ENCODE measurements at places on chromosomes 11 and 22.

GRCh38 chr11:35836205-35836604 lies 107.7 kb upstream of the LDLRAD3 start:
- DNase-seq: no peak

DNA sequence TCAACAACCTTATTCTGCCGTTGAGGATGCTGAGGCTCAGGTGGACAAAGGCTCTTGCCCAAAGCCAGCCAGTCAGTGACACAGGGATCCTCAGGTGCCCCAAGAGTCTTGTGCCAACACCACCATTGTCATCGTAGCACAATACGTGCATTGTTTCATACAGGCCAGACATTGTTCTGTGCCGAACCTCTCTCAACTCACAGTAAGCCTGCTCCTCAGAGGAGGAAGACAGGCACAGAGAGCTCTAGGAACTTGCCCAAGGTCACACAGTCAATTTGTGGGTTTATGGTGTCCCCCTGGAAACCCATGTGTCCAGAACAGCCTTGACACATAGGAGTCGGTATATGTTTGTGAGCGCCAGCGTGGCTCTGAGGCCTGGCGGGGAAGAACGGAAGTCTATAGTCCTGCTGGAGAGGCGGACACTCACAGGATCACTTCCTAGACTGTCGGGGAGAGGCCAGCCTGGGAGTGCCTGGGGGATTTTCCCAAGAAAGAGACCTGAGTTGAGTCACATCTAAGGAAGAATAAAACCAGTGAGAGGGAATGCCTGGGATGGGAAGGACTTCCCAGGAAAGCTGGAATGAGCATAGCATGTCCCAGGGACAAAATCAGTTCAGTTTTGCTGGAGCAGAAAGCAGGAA lies 20.2 kb downstream of the LIF start:
- DNase-seq: no peak

DNA sequence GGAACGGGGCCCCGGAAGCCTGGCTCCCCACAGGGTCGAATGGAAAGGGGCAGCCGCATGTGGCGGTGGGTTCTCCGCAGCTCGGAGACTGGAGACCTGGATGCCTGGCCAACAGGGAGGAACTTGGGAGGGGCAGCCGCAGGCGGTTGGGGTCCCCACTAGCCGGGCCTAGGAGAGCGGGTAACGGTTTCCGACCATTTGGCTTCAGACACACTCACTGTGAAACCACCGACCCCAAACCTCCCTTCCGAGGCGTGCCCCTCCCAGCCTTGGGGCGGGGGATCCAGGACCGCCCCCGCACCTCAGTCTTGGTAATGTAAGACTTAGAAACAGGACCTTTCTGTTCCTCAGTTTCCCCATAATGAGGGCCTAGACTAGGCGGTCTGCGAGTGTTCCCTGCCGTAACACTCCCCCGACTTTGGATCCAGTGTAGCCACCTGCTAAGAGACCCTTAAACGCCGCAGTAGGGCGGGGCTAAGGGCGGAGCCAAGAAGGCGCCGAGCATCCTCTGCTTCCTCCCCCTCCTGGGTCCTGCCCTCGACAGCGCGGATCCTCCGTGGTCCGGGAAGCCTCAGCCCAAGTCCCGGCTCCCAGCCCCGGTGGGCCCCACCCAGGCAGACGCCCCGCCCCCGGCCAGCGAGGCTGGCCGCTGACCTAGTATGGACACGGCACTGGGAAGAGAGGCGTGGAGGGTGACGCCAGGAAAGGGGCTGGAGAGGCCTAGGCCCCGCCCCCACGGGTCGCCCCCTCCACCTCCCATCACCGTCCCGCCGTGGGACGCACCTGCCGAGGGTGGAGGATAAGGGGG lies 1.8 kb upstream of the RASGRP2 start:
- DNase-seq: no peak

DNA sequence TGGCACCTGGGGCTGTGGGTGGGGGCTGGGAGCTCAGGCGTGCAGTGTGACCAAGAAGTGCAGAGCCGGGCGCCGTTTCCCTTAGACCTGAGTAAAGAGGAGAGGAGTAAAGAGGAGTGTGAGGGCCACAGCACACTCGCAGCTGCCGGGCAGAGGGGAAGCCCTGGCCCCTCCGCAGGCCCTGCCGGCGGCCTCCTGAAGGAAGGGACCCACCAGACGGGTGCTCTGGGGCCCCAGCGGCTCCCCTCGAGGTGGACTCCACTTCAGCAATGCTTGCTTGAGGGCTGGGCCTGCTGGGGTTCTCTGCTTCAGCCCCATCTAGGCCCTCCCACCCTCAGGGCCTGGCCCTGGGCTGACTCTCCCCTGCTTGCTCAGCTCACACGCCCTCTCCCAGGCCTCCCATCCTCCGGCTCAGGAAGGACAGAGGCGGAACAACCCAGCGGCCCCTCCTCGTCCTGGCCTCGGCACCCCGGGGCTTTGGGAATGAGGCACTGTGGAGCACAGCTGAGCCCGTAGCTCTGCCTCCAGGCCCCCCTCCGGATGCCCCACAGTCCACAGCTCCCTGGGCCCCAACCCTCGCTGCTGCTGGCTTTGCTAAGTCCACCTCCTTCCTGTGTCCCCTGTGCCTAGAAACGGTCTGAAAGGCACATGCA lies 1198.7 kb downstream of the BRD1 start:
- no peak for DNase-seq

- no peak for DNase-seq
Measured at GRCh38 chr11:2518111-2518982, 73.5 kb downstream of the KCNQ1 start.

DNA sequence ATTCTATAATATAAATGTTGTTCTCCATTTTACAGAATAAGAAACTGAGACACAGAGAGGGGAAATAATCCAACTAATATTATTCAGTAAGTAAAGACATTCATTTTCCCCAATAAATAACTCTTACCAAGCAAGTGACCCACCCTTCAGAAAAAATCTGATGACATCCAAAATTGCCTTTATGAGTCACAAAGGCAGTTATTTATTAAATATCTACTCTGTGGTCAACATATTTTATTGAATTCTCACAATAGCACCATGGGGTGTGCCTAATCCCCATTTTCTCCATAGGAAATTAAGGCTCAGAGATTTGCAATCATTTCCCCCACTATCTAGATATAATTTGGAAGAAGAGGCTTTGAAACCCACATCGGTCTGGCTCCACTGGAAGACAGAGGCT lies 161.5 kb upstream of the ISX start:
- DNase-seq: no peak

DNA sequence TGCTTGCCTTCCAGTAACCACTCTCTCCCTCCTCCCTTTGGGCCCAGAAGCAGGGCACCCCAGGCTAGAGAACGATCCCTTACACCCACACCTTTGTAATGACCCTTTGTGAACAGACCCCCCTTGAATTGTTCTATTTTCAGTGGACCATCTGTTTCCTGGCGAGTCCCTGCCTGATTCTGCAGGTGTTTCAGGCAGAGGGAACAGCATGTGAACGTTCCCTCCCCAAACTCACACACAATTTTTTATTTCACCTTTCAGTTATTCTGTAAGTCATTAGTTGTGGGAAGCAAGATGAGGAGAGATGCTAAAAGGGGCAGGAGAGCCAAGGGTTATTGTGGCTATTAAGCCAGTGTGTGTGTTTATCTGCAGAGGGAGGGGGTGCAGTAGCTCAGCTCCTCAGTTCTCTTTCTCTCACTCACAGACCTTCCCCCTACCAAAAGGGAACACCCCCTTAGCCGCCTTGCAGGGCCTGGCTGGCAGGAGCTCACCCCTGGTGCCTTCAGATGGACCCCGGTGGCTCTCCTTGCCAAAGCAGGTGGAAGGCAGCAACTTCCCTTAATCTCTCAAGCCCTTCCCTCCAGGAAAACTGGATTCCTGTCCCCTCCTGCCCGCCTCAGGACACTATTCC lies 64.8 kb upstream of the SPON1 start:
- DNase-seq: no peak

DNA sequence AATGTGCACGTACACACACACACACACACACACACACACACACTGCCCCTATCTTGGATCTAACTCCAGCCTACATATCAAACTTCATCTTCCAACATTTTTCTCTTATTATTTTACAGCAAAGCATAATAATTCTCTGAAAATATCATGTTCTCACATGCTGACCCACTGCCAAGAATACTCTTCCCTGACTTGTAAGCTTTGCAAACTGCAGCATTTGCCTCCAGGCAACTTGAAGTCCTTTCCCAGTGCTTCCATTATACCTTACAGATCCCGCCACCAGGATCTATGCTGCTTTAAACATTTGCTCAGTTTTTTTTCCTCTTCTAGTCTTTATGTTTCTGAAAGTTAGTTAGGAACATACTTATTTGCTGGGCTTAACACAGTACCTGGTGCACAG lies 483.3 kb upstream of the ARHGAP42 start:
- no peak for DNase-seq

Measured in activated naive CD4-positive, alpha-beta T cell (primary cell).